Activated T-cell treated with anti-CD3 and anti-CD28 coated beads, Interleukin-2, amount 50 U/mL, for 48 hours (primary cell): ENCODE measurements at places on chromosomes 12 and 14.

DNA sequence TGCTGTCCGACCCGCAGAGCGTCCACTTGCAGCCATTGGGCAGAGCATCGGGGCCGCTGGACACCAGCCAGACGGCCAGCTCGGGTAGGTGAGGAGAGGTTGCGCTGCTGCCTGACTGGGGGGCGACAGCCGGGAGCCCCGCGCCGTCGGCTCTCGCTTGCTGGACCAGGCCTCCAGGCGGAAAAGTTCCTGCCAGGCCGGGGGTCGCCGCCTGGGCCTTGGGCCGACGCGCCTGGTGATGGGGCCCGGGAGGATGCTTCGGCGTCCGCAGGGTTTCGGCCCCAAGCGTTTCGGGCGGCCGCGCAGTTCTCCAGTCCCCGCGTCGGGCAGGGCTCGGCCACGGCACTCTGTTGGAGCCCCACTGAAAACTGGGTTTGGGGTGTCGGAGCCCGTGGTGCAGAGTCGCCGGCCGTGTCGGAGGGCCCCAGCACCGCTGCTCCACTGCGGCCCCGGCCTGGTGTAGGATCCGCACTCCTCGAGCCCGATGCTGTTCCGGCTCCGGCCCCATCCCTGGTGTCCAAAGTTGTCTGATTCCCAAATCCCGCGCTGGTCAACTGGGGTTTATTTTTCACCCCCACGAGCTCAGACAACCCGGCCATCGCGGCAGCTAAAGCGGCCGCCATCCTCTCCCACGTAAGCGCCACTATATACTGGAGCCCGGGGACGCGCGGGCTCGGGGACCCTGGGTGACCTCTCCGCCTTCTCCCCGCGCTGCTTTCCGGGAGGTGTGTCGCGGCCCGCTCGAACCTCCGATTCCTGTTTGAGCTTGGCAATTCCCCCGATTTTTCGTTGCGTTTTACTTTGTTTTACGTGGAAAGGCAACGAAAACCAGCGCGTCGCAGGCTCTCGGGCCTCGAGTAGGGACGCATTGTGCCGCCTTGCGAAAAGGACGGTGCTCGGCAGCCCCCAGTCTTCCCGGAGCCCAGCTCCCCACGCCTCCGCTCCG lies 872 bp downstream of the VSX2 start:
- DNase-seq: peak; percentile 35

DNA sequence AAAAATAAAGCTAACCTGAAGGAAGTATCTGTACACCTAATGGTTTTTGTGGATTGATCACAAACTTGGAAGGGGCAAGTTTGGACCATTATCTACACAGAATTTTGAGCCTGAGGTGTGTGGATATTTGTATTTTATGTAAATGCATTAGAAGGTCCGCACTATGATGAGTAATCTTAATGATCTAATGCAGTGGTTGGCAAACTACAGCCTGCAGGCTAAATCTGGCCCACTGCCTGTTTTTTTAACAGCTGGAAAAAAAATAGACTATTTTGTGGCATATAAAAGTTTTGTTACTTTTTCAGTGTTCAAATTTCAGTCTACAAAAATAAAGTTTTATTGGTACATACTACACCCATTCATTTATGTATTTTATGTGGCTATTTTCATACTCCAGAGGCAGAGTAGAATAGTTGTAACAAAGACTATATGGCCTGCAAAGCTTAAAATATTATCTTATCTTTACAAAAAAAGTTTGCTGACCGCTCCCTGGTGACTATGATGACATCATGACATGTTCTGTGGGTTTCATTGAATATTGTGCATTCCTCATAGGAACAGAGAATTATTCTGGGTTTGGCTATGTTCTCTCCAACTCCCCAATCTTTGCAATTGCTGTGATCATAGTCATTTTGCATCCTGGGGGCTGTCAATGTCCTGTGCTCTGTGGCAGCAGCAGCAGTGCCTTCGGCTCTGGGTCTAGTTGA lies 962.6 kb upstream of the FBXO33 start:
- no peak for DNase-seq

- DNase-seq: no peak
Measured at GRCh38 chr12:34163443-34163842, 141.1 kb downstream of the ALG10 start.

GRCh38 chr14:85438481-85438942 lies 91.4 kb upstream of the FLRT2 start:
- no peak for DNase-seq

GRCh38 chr14:77296155-77296554 lies 24.5 kb downstream of the POMT2 start:
- DNase-seq: no peak

DNA sequence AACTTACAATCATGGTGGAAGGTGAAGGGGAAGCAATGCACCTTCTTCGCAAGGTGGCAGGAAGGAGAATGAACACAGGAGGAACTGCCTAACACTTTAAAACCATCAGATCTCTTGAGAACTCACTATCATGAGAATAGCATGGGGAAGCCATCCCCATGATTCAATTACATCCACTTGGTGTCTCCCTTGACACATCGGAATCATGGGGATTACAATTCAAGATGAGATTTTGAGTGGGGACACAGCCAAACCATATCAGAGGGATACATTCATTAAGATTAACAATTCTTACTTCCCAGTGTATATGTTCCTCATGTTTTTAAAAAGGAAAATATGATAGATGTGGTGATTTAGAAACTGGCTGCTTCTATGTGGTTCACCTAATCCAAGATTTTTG lies 117.9 kb downstream of the PDE3A start:
- DNase-seq: no peak

- DNase-seq: no peak
Measured at GRCh38 chr12:111130336-111130735, 210.0 kb upstream of the MYL2 start.

DNA sequence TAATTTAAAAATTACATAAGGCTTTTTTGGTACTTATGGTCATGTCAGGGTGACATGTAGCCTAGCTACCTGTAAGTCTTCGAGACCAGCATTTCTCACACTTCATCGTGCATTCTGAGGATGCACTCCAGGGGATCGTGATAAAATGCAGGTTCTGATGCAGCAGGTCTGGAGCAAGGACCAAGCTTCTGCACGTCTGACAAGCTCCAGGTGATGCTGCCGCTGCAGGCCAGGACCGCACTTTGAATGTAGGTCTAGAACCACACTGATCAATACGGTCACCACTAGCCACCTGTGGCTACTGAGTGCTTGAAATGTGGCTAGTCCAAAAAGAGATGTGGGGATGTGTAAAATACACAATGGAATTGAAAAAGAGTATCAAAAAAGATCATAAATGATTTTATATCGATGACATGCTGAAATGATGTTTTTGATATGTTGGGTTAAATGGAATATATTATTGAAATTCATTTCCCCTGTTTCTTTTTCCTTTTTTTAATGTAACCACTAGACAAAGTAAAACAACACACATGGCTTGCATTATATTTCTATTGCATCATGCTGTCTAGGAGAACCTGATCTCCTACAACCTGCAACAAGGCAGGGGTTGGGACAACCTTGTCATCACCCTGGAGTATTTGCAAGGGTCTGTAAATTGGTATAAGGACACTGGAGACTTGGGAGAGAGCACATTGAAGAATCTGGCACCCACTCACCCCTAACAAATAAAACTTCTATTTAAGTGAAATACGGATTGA lies 142.4 kb downstream of the DPF3 start:
- no peak for DNase-seq

DNA sequence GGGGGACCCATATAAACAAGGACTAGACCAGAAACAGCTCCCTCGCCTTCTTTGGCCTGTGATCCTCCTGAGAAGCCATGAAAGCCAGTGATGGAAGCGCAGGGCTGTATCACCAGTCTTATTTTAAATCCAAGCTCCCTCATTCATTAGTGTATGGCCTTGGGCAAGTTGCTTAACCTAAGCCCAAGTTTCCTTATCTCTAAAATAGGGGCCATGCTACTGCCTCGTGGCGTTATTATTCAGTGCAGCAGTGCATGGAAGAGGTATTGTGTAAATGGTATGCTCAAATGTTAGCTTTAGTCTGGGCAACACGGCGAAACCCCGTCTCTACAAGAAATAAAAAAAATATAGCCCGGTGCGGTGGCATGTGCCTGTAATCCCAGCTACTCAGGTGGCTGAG lies 9.9 kb downstream of the ESPL1 start:
- DNase-seq: no peak

DNA sequence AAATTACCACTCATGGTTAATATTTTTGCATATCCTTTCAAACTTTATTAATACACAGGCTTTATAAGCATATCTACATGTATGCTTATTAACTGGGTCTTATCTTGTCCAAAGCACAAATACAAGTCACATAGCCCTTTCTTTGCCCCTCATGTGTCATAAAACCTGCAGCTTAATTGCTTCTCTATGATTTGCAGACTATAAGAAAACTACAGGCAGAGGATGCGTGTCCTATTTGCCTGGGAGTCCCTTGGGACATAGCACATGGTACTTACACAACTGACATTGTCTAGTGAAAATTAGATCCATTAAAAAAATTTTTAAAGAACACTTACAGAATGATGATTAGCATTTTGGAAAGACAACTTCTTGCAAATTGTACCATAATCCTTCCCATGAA lies 190.5 kb upstream of the PLEKHA5 start:
- no peak for DNase-seq

DNA sequence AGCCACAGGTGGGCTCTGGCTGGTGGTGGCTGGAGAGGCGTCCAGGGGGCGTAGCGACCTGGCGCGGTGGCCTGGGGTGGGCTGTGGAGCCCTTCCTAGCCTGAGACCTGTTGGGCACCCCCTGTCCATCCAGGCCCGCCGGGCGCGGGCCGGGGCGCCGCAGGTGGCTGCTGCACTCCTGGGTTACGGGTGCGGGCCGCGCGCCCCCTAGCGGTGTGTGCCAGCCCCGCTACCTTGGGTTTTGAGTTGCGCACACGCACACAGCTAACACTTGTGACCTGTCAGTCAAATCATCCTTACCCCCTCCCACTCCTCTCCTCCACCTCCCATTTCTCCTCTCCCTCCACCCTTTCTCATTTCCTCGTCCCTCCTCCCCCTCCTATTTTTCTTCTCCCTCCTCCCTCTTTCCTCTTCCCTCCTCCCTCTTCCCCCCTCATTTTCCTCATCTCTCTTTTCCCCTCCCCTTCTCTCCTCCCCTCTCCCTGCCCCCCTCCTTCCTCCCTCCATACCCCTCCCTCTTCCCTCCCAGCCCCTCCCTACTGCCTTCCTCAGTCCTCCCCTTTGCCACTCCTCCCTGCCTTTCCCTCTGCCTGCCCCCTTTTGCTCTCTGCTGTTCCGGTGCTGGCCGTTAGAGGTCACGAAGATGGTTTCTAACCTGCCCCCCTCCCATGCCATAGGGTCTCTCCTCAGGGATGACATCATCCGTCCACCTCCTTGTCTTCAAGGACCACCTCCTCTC lies 2.3 kb downstream of the MEG3 start:
- DNase-seq: no peak

DNA sequence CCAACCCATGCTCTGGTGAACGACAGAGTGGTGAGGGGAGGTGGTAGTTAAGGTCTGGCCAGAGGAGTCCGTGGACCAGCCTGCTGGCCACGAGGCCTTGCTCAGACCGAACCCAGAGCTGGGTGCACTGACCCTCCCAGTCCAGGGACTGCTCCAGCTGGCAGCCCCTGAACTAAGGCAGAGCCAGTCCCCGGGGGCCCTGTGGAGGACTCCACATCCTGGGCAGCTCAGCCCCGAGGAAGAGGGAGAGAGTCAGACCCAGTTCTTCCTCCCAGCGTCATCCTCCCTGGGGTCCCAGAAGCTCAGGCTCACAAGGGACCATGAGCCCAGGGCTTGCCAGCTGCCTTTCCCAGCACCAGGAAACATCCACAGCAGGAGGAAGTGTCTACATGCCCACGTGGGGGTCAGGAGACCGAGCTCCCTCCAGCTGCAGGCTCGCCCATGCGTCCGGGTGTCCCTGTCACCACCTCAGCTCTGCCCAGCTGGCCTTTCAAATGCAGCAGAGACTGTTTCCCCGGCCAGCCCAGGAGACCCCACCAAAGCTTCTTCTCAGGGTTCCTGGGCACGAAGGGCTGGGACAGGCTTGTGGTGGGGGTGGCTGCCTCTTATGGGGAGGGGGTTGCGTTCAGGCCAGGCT lies 194.4 kb downstream of the KIF26A start:
- DNase-seq: no peak

DNA sequence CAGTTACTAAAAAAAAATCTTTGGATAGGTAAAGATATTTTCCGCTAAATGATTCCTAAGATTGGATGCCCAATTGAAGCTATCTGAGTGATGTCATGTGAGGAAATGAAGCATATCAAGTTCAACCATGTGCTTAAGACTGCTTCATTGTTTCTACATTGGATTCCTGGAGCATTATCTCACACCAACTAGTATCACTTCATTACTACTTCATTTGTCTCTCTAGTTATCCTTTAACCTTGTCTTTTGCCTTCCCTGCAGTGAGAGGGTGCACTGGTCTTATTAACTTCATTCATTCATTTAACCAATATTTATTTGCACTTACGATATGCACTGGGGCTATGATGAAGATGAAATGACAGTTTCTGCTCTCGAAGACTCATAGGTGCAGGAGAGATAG lies 198.1 kb downstream of the SLC38A4 start:
- DNase-seq: no peak

DNA sequence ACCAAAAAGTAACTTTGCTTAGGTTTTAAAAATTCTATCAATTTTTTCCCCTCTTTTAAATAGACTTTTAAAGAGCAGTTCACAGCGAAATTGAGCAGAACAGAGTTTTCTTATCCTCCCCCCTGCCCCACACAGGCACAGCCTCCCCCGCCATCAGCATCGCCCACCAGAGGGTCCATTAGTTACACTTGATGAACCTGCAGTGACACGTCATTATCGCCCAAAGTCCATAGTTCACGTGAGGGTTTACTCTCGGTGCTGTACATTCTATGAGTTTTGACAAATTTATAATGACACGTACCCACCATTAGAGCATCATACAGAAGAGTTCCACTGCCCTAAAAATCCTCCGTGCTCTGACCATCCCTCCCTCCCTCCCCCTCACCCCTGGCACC lies 58.4 kb downstream of the FZD10 start:
- no peak for DNase-seq

DNA sequence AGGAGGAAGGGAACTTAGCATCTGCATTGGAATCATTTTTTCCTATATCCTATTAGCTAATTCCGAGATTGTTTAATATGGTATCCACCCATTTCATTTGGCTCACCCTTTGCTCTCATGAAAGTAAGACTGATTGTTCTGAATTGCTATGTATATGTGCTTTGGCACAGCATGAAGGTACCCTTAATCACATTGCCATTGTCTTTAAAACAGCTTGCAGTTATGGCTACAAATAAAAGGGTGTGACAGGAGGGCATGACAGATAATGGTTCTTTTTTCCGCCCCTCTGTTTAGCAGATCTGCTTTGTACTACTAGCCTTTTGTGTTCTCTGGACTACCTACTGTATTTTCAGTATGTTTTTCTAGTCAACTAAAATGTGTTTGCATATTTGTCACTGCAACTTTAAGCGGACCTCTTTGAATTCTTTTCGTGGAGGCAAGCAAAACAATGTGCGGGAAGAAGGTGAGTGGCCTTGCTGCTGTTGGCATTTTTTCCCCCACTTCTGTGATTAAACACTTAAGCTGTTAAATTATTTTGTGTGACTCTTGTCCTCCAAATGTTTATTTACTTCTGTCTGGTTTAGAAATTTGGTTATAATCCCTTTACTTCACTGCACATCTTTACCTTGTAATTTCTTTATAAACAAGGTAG lies 35.8 kb downstream of the FBXO34 start:
- DNase-seq: no peak

GRCh38 chr12:6140651-6141447 lies 16.4 kb upstream of the VWF start:
- peak; percentile 49 for DNase-seq

- no peak for DNase-seq
Measured at GRCh38 chr12:13373803-13374202, 177.3 kb downstream of the EMP1 start.

GRCh38 chr14:24335461-24336171 lies 745 bp upstream of the ADCY4 start:
- no peak for DNase-seq
